ENCODE measurements at places on chromosomes 1 and 21.

DNA sequence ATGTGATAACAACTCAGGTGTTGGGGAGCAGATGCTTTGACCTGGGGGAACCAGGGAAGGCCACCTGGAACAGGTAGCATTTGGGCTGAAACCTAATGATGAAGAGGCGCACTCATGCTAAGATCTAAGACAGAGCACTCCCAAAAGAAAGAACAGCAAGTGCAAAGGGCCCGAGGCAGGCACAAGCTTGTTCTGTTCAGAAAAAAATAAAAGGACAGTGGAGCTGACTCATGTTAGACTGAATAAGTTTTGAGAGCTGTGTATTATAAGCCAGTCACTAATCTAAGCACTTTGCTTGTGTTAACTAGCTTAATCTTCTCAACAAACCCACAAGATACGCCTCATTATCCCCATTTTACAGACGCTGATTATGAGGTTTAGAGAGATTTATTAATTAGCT is 90.1 kb downstream of the MATN1 start:
- no peak for DNase-seq

- DNase-seq, result no peak
These were observed 20.4 kb downstream of the ARHGEF19 start for GRCh38 chr1:16191916-16192546.

DNA sequence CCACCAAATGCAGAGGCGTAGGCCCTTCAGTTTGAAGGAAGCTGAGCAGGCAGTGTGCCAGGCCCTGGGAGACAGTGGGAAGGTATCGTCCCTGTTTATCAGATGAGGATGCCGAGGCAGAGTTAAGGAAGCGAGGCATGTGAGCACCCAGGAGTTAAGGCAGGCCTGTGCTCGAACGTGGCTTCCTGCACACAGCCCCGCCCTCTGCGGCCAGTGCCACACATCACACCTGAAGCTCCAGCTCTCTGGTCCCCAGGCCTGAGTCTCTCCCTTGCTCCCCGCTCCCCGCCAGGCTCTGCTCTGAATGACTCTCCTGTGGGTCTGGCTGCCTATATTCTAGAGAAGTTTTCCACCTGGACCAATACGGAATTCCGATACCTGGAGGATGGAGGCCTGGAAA is 32.1 kb downstream of the EPHX1 start:
- DNase-seq, result no peak

DNA sequence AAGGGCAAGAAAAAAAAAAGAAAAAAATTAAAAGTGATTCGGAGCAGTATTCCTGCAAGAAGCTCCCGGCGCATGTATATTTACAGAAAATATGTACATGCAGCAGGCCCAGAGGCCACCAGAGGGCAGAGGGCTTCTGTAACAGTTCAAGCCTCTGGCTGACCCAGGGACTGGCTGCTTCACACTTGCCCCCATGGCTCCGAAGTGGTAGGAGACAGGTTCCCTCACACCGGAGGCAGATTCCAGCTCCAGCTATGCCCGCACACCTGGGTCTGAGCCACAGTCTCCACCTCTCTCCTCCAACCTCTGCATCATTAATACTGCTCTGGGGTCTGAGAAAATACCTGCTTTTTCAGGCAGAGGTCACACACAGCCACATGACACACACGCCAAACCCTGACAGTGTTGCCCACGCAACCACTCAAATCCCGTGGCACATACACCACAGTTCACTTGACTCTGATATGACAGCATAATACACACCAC is 2.2 kb upstream of the ARHGAP30 start:
- DNase-seq, result peak; percentile 83

- DNase-seq, result no peak
These were observed 251.6 kb upstream of the SGIP1 start for GRCh38 chr1:66282343-66282852.

DNA sequence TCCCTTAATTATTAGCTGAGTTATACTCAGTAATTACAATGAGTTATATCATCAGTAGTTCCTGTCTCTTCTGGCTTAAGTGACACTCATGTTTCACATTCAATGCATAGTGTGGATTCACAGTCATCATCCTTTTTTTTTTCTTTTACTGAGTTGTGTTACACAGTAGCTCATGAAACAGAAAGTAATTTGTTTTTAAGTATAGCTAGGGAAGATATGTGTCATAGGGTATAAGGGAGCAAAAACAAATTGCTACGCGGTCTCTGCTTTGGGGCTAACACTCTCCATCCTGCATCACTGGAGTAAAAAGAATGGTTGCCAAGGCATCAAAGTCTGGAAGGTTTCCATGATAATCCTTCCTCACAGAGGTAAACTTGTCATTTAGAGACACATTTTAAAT is 971.7 kb upstream of the NCAM2 start:
- no peak for DNase-seq

DNA sequence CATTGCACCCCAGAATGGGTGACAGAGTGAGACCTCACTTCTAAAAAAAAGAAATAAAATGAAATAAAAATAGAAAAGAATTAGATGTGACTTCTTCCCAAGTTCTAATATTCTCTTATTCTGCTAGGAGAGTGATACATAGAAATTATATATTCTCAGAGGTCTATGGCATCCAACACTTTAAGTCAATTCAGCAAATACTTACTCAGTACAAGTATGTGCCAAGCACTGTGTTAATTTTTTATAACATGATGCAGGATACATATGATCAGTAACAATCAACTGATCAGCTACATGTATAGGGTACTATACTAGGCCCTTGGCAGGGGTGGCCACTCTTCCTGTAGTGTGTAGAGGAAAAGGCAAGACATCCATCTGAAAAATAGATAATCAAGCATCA is 13.0 kb upstream of the JAK1 start:
- no peak for DNase-seq

DNA sequence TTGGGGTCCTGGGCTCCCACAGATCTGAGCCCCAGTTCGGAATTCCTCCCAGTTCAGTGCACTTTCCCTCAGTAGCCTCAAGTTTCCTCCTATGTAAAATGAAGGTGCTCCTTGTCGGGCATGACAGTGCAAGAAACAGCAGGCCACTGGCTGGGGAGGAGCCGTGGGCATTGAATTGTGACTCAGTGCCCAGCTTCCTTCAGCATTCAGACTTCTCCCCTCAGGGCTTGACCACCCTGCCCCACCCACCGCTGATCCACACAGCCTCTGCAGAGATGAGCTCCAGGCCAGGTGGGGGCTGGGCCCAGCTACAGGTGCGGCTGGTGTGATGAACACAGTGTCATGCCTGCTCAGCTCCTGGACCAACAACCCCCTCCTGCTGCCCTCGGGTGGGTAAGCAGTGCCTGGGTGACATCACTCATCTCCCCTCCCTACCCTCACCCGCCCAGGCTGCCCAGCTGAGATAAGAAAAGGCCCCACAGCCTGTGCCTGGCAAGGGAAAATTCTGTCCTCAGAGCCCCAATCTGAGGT is 4.9 kb downstream of the MOB3C start:
- no peak for DNase-seq

- no peak for DNase-seq
These were observed 122.8 kb downstream of the SDCCAG8 start for GRCh38 chr1:243378669-243379068.

DNA sequence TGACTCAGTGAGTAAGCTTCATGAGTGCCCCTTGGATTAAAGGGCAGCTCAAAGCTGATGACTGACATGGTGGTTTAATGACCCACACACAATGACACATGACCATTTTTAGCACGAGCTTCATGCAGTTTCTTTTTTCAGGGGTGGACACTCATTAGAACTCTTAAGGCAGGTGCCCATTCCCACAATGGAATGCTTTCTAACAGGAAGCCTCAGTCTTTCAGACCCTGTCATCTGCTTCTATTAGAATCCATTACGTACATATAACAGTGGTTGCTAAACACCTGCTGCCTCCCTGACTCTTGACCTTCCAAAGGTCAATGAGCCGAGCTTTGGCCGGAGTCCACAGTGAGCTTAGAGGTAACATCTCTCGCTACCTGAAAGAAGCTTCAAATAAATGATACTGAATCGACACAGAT is 27.4 kb downstream of the AKNAD1 start:
- DNase-seq, result no peak

DNA sequence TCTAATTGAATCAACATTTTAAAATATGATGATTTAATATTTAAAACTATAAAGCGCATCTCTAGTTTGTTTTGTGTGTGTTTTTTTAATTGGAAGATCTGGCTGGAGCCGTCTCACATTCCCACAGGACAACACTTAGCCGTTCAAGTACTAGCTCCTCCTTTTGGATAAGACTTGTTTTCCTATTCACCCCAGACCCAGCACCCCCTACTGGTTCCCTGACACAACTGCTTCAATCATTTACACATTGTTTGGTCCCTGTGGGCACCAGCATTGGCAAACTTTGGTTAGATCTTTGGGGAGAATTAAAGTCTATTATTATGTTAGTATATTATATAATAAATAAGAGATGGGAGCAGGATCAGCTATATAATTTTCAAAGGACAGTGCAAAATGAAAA is 34.5 kb downstream of the TYW3 start:
- no peak for DNase-seq

DNA sequence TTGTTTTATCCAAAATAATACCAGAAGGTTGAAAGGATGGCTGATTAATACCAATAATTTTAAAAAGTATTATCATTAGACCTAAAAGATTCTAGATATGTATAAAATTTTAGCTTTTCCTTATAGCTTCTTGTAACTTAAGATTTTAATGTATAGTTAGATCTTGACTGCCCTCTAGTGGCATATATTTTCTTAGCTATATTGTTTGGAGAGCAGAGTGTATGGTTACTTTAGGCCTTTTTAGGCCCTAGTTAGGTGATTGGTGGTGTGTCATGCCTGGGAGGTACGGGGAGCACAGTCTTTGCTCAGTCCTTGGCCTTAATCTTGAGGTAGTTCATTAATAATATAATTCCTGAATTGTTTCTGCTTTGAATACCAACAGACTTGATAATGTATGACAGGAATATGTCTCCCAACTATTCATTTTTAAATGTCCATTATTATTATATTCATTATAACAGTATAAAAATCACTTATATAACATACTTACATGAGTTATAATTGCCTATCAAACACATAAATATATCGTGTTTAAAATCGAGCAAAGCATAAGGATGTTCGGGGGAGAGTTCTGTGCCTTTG is 328.4 kb downstream of the ZP4 start:
- DNase-seq, result no peak

DNA sequence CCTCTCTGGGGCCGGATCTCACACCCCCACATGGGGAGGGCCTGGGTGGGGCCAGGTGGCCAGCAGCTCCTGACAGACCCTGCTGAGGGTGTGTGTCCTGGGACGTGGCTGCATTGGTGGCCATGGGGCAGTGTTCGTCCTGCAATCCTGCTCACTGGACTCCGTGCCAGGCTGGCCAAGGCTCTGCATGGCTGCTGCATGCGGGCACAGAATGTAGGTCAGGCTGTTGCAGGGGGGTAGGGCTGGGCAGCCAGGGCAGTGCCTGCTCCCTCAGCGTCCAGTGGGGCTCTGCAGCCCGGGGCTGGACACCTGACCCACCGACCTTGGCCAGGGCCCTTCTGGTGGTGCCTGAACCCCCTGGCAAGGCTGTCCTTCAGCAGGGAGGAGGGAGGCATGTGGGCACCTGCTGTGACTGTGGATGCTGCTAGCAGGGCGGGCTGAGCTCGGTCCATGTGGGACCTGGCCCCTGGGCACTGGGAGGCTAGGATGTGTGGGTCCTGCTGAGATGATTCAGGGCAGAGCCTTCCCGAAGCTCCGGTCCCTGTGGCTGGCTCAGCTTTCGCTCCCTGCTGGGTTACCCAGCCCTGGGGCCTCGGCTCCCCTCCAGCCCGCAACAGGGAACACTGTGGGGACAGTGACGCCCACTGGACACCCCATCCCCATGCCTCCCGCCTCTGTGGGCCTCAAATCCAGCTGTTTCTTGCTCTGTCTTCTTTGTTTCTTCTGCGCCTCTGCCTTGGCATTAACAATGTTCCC is 14.9 kb upstream of the PLCH2 start:
- DNase-seq, result no peak

DNA sequence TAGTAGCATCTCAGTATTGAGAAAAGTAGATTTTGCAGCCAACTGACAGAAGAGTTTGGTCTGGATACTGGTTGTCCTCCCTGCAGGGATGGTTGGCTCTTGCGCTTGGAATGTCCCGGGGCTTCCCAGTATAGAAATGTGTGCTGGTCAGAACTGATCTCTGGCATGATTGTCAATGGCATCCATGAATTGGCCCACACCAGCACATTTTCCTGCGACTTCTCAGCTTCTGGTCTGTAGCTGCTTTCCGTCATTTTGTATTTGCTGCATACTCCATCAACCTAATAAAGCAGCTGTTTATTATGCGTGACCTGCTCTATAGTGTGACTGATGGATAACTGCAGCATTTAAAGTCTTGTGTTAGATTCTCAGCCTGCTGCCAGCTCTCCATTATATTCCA is 203.7 kb downstream of the S1PR1 start:
- DNase-seq, result no peak

DNA sequence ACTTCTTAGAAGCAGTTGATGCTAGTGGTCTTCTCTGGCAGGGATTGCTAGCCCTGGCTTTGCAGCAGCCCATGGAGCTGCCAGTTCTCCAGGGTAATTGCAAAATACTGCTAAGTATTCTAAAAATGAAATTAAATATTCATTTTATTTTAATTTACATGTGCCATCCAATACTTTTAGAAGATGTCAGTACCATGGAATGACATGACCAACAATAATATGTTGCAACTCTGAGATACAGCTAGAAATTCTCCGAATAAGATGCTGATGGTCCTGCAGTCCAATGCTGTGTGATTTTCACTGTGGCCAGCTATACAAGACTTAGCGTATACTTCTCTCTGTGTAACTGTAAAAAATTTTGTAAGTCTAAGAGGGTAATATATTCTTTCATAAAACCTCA is 20.0 kb upstream of the WARS2 start:
- no peak for DNase-seq

GRCh38 chr1:217021956-217022355 is 298.7 kb upstream of the ESRRG start:
- DNase-seq, result no peak

- peak; percentile 80 for DNase-seq
These were observed 16.4 kb upstream of the C1orf159 start for GRCh38 chr1:1132042-1132950.

DNA sequence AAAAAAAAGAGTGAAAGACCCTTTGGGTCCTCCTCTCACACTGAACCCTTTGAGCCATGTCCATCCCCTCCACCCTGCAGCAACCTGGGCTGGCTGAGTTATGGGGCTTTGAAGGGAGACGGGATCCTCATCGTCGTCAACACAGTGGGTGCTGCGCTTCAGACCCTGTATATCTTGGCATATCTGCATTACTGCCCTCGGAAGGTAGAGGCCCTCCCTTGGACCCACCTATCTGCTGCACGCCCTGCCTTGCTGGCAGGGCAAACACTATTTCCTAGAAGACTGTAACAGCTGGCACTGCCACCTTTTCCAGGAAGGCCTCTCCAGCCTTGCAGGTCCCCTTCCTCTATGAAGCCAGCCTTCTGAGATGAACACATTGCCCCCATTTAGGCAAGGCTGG is 1.1 kb downstream of the SLC50A1 start:
- no peak for DNase-seq
